ENCODE measurements at places on chromosomes 12 and 14. TPM values are rescaled to one million over a fixed set of nuclear protein-coding genes. Genes with fewer than 3 reads are reported as not detected.

DNA sequence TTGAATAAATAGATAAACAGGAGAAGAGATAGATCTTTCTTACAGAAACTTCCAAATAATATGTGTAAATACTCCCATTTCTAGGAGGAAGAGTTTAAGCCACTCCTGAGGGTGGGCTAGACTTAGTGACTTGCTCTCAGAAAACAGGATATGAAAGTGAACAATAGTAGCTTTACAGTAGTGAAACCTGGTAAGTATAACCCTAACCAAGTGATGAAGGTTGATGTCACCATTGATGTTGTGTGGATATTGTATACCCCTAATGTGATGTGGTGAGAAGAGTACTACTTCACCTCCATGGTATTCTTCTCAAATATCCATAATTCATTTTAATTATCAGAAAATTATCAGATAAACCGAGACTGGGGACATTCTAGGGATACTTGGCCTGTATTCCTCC lies 20.9 kb downstream of the AKAP6 start:
- DNase-seq = no peak

GRCh38 chr14:92560106-92560865 lies 46.7 kb downstream of the RIN3 start:
- no peak for DNase-seq

- DNase-seq = peak; percentile 81
Measured at GRCh38 chr12:30847259-30847658, 79.3 kb upstream of the TSPAN11 start.

GRCh38 chr12:112176321-112177010 lies 51.1 kb downstream of the TRAFD1 start:
- DNase-seq = no peak

DNA sequence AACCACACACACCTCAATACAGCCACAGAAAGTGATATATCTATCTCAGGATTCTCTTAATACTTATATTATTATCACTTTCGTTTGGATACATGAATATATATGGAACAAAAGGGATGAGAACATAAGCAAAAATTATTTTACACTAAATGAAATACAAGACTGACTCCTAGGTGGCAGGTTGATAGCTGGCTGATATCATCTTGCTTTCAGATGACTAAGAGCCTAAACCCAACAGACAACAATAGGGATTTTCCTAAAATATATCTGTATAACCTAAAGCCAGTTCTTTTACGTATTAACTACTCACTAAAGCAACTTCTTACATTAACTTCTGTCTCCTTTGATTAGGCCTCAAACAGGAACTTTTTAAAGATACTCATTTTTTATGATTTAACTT lies 65.1 kb downstream of the BAZ1A start:
- DNase-seq = no peak

DNA sequence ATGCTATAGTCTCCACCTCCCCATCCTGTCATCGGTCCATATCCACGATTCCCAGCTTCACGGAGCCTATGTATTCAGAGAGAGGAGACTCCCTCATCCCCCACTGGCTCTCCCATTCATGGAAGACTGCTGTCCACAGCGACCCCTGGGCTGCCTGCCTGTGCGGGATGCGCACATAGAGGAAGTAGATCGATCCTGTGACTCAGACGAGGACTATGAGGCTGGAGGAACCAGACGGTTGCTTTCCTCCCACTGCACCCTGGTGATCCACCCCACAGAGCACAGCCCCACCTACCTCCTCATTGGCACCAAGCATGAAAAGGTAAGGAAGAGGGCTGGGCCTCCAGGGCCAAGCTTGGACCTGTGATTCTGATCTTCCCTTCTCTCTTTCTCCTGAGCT lies 24.4 kb downstream of the PIGH start:
- DNase-seq = no peak

GRCh38 chr12:106986135-106986534 lies 811 bp downstream of the MTERF2 start:
- no peak for DNase-seq

GRCh38 chr12:70241845-70242244 lies 1.4 kb upstream of the CNOT2 start:
- no peak for DNase-seq

- no peak for DNase-seq
Measured at GRCh38 chr14:77667331-77667730, 40.5 kb downstream of the ALKBH1 start.

- DNase-seq = no peak
Measured at GRCh38 chr12:78914859-78915331, 50.3 kb downstream of the SYT1 start.

GRCh38 chr12:66776974-66777373 lies 98.1 kb upstream of the GRIP1 start:
- DNase-seq = no peak

GRCh38 chr14:68828698-68829097 lies 35.8 kb upstream of the ZFP36L1 start:
- no peak for DNase-seq

- no peak for DNase-seq
Measured at GRCh38 chr14:89794096-89794495, 160.4 kb downstream of the EFCAB11 start.

- DNase-seq = no peak
Measured at GRCh38 chr14:79586416-79586815, 624.9 kb downstream of the DIO2 start.

DNA sequence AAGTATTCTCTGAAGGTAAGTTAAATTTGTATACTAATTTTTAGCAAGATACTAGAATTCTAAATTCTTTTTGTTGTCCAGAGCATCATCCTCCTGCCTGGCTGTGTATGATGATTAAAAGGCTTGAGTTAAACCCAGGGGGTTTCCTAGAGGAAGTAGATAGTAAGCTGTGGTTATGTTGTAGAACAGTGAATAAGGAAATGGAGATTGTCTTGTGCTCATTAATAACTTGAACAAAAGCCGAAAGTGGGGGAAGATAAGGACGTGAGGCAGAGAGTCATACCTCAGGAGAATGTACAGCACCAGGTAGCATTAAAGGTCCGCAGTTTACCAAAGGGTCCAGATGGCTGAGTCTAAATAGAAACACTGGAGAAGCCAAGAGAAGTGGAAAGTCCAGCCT lies 42.0 kb downstream of the CKB start:
- DNase-seq = no peak

DNA sequence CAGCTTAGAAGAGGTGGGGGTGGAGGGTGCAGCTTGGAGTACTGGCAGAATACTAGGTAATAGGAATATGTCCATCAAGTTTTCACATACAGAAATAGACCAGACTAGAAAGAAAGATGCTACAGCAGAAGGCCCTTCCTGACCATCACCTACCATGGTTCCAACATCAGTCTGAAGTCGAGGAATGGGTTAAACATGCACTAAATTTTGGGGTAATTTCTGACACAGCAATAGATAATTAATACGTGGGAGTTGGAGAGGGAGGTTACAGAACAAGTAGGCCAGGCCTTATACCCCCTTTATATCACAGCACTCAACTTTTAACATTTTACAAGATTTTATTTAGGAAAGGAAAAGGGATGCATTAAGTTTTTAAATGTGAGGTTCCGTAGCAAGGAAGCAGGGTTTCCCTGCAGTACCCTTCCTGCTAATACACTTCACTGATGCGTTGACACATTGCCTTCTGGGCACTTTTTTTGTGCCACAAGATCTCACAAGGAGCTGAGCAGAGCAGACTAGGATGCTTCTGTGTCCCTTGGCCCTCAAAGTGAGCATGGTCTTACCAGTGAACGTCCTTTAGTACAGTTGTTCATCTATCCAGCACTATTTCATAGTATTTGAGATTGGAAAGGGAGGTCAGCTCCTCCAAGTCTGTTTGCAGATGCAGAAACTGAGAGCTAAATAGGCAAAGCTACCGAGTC lies 50.8 kb downstream of the EID3 start:
- no peak for DNase-seq

DNA sequence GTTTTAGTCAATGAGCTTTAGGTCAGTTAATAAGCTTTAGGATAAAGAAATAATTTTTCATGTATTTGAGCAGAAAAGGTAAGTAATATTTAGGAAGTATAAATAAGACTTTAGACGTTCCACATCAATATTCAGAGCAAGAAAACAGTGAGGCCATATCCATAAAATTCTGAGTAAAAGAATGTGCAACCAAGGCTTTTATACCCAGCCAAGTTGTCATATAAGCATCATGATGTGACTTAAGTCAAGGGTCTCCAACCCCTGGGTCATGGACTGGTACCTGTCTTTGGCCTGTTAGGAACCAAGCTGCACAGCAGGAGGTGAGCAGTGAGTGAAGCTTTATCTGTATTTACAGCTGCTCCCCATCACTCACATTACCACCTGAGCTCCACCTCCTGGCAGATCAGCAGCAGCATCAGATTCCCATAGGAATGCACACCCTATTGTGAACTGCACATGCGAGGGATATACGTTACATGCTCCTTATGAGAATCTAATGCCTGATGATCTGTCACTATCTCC lies 74.1 kb downstream of the ZNF664 start:
- no peak for DNase-seq

- DNase-seq = no peak
Measured at GRCh38 chr12:52230364-52231281, 2.4 kb upstream of the KRT7 start.

DNA sequence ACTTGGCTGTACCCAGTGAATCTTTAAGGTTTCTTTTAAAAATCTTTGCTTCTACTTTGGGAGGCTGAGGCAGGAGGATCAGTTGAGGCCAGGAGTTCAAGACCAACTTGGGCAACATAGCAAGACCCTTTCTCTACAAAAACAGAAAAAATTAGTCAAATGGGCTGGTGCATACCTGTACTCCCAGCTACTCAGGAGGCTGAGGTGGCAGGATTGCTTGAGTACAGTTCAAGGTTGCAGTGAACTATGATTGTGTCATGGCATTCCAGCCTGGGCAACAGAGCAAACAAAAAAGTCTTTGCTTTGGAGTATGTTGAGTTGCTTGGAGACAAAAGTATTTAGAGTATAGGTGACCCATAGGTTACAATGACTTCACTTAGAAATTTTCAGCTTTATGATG lies 6.2 kb upstream of the DDX55 start:
- DNase-seq = peak; percentile 58

DNA sequence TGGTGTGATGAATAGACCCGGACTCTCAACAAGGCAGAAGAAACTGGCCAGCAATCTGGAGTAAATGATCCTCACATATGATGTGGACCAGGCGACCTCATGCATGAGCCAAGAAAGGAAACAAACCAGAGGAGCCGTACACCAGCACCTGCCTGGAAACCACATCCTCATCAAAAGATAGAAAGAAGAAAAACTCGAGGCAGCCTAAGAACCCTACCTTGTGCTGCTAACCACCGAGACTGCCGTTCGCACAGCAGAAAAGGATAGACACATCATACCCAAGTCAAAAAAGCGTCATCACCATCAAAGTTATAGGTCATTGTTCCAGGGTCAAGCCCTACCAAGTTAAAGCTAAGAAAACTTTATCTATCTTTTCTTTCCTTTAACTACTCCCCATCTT lies 66.7 kb downstream of the RESF1 start:
- DNase-seq = no peak

DNA sequence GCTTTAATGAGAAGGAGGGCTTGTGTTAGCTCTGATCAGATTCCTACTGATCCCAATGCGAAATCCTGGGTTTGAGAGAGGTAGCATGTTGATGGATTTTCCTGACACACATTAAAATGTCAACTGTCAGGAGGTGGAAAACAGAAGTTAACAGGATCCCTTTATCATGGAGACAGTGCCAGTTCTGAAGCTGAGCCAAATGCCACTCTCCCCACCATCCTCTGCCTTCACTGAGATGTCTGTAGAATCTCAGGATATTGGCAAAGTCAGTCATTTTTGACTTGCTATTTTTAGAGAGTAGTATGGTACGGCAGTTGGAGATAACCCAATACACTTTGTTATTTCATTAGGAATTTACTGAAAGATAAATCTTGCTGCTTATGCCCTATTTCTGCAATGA lies 1816.2 kb upstream of the FLRT2 start:
- no peak for DNase-seq

DNA sequence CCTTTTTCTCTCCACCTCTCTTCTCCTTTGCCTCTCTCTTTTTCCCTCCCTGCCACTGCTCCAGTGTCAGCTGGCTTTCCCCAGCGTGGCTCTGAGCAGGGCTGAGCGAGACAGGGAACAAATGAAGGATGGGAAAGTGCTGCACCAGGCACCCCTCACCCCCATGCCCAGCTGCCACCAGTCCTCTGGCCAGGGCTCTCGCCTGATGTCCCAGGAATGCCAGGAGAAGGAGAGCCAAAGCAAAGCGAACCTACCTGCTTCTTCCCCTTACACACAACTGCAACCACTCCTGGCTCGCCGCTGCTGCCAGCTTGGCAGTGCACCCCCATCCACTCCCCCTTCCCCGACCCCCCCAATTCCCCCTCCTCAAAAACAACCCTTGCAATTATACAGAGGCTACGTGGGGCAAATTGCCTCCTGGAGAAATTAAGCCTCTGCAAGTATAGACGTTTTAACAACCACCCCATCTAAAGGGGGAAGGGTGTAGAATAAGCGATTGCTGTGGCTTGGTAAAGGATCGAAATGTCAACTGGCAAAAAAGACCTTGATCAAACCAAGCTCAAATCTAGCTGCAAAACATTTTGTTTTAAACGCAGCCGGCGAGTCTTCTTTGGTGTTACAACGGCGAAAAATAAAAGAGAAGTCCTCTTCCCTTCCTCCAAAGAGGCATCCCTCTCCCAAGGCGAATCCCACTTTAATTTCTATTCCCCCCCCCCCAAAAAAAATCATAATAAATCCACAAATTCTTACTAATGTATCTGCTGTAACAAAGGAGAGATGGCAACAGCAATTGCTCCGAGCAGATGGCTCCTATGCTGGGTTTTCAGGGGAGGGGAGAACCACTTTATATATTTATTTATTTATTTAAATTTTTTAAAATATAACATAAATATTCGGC lies 2.9 kb downstream of the BCL11B start:
- no peak for DNase-seq

DNA sequence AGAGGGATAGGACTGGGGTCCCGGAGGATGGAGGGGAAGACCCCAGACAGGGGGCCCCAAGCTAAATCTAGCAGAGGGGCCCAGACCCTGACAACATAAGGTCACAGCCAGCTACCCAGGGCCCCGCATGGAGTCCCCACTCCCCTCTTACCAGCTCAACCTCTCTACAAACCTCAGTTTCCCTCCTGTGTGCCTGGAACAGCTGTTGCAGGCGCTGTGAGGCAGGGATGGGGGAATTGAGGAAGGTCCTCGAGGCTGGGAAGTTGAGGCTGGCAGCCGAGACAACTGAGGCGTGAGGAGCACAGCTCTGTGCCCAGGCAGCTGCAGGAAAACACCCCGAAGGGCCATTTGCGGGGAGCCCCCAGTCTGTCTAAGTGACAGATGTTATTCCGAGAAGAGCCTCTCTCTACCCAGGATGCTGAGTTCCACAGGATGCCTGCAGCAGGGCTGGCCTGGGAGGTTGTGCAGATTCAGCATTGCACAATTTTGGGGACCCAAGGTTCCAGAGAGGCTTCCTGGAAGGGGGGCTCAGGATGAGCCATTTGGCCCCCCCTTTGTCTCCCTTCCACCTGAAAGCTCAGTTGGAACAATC lies 42.7 kb upstream of the NCOR2 start:
- DNase-seq = no peak

The ZFP36L1 gene
- polyA plus RNA-seq = 114 TPM

The DHH gene
- polyA plus RNA-seq = not detected

The CFAP54 gene
- 0.70 TPM for polyA plus RNA-seq

The KLRG1 gene
- polyA plus RNA-seq = 4.8 TPM

The BCL2L14 gene
- polyA plus RNA-seq = not detected

The KIF26A gene
- polyA plus RNA-seq = 1.9 TPM

The SDS gene
- polyA plus RNA-seq = 7.3 TPM

The PTGER2 gene
- polyA plus RNA-seq = 0.51 TPM

The CLEC4C gene
- not detected for polyA plus RNA-seq

The VASH1 gene
- polyA plus RNA-seq = 5.1 TPM

The PPP4R4 gene
- 0.08 TPM for polyA plus RNA-seq

The CLMN gene
- 2.9 TPM for polyA plus RNA-seq

The MUCL1 gene
- polyA plus RNA-seq = not detected
